SHP77 (cell line): ENCODE measurements at places on chromosomes 7 and 10.

DNA sequence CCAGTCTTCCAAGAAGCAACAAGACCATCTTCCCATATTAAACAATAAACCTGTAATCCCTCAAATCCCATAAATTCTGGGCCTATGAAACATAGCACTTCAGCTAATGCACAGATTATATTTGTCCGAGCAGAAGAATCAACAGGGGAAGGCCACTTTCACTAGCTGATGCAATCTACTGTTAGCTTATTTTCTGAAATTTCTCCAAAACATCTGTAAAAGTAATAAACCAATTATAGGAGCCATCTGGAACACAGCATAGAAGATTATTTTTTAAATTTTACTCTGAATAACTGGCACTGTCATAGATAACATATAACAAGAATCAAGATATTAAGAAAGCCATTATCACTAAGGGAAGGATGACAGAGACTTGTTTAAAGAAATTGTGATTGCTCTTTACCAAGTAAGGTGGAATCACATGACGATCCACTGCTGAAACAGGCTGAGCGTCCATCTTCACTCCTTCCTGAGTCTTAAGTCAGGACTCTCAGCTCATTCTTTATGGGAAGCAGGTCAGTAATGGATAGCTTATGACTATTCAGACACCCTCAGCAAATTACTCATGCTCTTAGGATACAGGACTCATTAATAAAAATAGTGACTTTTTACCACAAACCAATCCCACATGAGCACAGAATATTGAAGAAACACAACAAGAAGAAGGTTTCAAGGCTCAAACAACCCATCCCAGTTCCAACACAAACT is 719.5 kb downstream of the XPNPEP1 start:
- no peak for DNase-seq

DNA sequence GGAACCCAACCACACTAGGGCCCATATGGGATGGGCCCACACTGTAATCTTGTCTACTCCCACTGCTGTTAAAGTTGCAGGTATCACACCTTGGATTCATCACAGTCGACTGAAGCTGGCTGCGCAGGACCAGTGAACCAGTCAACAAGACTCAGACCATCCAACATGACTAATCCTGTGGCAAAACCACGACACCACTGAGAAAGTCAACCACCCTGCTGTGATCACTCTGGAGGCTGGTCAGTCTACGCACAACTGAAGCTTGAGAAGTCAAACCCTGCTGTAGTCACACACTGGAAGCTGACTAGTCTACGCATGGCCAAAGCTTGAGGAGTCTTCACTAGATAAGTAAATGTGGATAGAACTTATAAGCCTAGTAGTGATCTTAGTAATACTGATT is 9.6 kb upstream of the CYREN start:
- no peak for DNase-seq

DNA sequence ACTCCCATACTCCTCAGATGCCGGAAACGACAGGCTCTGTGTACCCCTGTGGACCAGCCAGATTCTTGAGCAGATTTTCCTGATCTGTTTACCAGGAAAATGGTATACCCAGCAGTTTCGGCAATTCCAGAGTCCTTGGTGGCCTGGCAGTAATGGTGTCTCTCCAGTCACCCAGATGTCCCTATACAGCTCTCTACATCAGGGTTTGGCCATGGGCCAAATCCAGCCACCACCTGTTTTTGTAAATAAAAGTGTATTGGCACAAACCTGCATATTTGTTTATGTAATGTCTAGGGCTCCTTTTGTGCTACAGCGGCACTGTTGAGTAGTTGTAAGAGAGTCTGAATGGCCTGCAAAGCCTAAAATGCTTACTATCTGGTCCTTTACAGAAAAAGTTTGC is 491.3 kb downstream of the RPS24 start:
- DNase-seq: no peak

- DNase-seq: no peak
Observed at GRCh38 chr7:6164491-6164890, 107.9 kb downstream of the CYTH3 start.

GRCh38 chr7:23268167-23268566 is 21.6 kb downstream of the GPNMB start:
- no peak for DNase-seq

DNA sequence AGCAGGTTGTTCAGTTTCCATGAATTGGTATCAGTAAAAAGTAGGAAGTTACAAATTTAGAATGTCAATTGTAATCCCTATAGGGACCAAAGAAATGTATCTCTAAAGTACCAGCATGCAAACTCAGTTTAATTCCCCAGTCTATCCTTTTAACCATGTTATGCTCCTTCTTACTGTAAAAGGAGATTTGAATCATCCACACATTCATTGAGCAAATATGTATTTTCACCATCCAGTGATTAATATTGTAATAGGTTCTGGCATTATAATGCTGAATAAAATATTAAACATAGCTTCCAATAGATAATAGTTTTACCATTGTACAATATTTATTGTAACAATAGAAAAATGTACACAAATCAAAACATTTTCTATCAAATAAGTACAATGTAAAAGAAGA is 228.2 kb upstream of the SEMA3A start:
- DNase-seq: no peak

DNA sequence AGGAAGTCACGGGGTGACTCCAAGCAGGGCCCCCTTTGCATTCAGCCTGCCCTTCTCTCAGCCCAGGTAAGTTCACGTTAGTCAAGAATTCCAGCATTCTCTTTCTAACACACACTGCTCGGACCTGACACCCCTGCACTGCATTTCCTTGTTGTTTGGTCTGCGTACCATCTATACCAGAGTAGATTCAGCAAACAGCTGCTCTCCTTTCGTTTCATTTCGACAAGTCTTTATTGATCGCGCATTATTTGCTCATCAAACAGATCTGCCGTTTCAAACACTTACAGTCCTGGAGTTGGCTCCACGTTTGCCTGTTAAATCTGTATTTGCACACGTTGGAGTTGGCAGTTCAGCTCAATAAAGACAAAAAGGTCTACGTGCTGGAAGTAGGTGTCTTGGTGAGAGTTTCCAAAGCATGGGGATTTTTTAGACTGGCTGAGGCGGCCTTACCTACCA is 495.1 kb downstream of the RPS24 start:
- DNase-seq: peak; percentile 89

DNA sequence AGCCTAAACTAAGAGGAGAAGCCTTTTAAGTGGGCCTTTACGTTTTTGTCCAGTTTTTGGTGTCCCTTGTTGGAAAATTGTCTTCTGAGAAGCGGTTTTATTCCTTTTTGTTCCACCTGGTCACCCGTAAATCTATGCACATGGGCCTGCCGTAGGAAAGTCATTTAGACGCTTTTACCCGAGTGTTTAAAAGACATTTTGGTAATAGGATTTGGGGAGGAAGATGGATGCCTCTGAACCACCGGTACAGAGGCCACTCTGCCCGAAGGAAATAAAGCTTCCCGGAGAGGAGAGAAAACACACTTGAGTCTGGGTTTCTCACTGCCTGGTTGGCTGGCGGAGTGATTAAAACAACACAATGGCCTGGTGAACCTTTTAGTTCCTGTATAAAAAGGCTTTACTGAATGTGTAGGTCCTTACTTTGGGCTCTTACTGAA is 760 bp downstream of the THNSL1 start:
- DNase-seq: peak; percentile 25

DNA sequence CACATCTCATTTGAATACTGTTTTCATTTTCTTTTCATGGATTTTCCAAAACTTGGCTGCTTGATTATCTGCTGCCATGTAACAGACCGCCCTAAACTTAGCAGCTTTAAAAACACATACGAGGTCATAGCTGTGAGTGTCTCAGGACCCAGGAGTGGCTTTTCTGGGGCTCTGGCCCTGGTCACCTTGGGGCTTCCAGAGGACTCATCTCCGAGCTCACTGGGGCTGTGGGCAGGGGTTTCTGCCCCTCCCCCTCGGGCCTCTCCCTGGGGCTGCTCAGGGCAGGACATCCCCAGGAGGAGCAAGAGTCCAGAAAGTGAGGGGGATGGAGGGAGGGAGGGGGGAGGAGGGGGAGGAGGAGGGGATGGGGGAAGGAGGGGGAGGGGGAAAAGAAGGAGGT is 77.0 kb downstream of the NKX6-2 start:
- no peak for DNase-seq

- DNase-seq: no peak
Observed at GRCh38 chr10:118504467-118505205, 90.8 kb downstream of the PRLHR start.

GRCh38 chr10:37588299-37588698 is 269.1 kb downstream of the ZNF248 start:
- DNase-seq: no peak

DNA sequence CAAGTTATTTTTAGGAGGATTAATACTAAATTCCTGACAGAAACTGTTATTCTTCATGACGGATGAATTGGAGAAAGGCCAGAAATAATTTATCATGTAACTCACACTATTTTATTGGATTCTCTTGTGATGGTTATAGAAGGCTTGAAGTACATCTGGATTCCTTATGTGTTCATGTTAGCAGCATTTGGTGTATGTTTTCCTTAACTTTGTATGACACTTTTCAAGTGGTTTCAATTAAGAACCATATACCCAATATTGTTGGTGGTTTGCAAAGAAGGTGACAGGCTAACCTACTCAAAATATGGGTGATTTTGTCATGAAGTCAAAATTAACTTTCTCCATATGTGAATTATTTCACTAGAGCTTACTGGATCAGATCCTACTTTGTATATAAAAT is 532.2 kb upstream of the CNTNAP2 start:
- no peak for DNase-seq

DNA sequence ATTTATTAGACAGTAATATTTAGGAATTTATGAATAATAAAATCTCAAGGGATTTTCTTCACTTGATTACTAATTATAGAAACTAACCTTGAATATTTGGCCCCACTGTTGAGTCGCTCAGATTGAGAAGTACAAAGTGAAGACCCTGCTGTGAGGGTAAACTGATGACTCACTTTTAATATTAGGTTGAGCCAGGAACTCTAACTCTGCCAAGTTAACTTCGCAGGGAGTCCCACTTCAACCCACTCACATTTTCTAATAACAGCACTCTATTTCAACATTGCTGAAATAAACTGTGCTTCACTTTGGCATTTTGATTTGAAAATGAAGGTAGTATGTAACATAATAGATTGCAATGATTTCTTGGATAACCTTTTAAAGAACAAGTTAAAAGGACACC is 200.7 kb downstream of the POLR1F start:
- no peak for DNase-seq

DNA sequence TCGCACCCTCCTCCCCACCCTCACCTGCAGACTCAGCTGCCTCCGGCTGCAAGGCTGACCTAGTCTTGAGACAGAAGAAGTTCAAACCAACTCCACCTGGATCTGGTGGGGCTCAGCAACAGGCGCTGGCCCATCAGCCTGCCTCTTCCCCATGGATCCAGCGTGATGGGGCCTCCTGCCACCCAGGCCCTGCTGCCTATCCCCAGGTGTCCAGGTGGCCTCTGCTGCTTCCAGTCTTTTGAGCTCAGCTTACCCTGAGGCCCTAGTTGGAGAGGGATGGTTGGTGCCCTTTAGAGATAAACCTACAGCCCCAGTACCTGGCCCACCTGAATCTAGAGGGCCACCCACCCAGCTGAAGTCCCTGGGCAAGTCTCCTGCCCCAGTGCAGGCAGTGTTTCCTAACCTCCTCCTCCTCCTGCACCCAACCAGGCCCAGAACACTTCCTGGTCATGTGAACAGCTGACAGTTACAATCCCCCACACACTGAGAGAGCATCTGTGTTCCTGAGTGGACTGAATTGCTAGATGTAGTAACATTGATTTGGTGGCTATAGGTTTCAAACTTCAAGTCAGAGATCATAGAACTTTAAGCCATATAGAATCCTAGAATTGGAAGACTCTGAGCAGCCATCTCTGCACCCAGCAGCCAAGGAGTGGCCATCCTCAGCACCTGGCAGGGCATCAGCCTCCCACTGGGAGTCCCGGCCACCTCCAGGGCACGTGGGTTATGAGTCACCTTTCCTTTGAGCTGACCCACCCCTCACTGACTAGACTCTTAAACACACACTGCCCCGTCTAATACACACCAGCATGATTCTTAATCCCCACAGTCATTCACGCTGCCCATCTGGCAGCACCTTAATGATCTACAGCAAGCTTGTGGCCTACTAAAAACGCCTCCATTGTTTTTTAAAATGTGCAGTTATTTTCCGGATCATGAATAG is 51.9 kb downstream of the ALOX5 start:
- DNase-seq: no peak

GRCh38 chr10:96838529-96838928 is 6.4 kb downstream of the LCOR start:
- DNase-seq: no peak

DNA sequence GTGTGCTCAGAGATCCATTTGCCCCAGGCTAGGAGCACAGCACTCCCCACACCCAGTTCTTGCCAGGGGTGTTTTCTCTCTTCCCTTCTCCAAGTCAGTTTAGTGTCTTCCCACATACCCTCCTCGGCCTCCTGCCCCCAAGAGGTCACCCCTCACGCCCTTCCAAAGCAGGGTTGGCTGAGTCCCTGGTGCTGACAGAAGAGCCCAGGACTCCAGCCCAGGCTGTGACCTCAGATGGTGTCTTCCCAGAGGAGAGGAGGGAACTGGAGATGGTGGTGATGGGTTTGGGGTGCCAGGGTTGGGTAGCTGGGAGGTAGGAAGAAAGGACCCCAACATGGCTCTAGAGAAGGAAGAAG is 19.8 kb downstream of the ZNF775 start:
- DNase-seq: no peak

DNA sequence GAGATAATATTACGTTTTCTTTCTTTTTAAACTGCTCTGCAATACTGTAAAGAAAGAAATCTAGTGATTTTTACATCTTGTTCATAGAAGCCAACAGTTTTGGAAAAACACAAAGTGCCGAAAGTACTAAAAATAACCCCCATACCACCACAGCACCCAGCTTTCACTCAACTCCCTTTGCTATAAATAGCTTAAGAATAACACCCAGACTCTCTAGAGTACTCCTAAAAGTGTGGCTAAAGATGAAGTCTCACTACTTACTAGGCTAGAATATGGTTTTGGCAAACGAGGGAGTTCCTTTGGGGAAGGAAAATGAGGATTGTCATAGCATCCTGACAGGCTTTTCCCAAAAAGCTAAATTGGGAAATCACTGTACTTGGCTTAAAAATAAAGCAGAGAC is 151.8 kb upstream of the ANK3 start:
- DNase-seq: no peak

DNA sequence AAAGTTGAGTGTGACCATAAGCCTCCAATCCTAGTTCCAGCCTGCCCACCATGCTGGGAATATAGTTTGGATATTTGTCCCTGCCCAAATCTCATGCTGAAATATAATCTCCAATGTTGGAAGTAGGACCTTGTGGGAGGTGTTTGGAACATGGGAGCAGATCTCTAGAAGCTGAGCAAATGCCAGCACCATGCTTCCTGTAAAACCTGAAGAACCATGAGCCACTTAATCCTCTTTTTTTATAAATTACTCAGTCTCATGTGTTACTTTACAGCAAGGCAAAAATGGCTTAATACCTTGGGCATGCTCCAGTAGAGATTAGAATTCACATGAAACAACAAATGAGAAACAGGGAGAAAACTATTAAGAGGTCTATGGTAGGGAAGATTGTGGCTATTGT is 27.2 kb downstream of the STEAP1 start:
- DNase-seq: no peak
